ENCODE measurements at places on chromosomes 4 and X.

DNA sequence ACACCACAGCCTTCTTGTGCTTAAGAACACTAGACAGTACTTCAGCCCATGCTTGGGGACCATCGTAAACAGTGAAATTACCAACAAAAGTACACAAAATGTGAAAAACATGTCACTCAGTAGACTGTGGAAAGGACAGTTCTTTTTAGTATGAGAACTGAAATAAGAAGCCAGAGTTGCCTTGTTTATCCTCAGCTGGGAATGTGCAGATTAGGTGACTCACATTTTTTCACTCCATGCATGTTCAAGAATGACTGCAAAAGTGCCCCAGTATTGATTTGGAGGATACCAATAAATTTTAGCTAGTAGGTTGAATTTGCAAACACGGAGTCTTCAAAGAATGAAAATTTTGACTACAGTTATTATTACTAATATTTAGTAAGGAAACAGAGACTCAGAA, 23.1 kb upstream of the BMP3 start:
- DNase-seq = no peak

- DNase-seq = no peak
Measured at GRCh38 chrX:347351-348117, 28.9 kb upstream of the GTPBP6 start.

- DNase-seq = no peak
Measured at GRCh38 chr4:184807797-184808712, 17.7 kb downstream of the ACSL1 start.

DNA sequence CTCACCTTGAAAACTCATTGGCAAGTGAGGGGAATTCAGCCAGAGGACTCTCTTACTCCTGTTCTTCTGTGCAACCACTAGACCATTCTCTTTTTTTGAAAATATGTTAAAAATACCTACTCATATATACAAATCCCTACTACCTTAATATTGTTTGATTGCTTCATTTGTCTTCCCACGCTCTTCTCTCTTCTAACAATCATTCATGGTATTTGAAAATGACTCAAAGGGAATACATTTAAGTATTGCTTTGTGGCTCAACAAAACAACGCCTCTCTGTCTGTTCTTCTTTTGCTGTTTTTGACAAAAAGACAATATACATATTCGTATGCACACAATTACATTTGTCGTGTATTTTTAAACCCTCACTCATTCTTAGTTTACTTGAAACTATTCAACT, 589.4 kb downstream of the ANKRD50 start:
- no peak for DNase-seq

GRCh38 chr4:4670869-4671268, 129.0 kb upstream of the STX18 start:
- DNase-seq = no peak

DNA sequence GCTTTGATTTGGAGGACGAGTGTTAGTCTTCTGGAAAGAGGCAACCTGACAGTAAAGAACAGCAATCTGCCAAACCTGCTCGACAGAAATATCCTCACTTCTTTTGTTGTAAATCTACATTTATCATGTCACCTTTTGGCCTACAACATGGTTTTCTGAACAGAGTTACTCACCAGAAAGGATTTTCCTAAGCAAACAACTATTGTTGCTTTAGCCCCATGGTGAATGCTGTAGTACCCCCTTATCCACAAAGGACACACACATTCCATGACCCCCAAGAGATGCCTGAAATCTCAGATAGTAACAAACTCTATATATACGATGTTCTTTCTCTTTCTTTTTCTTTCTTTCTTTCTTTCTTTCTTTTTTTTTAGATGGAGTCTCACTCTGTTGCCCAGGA, 42.7 kb downstream of the TMEM150C start:
- DNase-seq = no peak

GRCh38 chrX:39470588-39471407, 627.0 kb downstream of the BCOR start:
- no peak for DNase-seq

- DNase-seq = no peak
Measured at GRCh38 chr4:169100670-169101101, 90.6 kb upstream of the CBR4 start.

GRCh38 chr4:53912766-53913497, 151.5 kb downstream of the CHIC2 start:
- no peak for DNase-seq

- no peak for DNase-seq
Measured at GRCh38 chrX:21155916-21156315, 218.3 kb upstream of the CNKSR2 start.

DNA sequence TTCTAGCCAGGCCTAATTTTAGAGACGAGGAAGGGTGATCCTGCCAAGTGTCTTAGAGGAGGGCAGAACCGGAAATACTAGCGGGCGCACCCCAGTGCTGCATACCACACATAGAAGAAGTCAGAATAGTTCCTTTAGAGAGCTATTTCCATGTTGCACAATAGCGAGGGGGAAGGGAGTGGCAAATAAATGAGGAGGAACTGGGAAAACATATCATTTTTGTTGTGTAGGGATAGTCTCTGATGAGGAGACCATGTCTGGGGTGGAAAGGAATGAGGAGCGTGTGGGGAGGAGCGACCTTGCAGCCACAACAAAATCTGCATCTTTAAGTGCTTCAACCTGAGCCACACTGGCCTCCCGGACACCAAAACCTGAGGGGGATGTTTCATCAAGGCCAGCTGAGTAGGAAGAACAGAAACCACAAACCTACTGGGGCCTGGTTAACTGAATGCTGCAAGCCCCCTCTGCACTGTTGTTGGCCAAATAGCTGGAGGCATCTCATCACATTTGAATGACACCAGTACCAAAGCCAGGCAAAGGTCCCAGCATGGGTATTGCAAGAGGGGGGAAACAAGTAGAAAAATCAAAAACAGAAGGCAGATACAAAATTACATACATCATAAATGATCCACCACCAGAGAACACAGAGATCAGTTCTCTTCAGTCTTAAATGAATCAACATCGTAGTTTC, 26.7 kb upstream of the C1QTNF7 start:
- no peak for DNase-seq

DNA sequence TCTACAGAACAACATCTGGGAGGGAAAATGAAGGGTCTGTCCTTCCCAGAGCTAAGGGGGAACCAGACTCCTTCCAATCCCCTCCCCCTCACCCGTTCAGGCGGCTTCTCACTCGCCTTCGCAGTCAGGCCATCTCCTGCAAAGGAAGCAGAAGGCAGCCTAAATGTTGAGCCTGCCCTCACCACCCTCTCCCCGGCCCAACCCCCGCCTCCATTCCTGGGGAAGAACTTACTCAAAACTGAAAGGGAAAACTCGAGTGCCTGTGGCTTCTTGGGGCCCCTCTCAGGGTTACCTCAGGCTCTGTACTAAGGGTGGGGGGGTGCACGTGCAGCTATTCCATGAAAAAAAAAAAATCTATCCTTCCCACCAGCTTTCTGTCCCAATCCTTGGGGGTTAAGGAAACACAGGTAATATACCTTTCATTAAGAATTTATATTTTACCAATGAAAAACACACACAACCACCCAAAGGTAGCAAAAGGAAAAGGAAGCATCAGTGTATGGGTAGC, 2.4 kb downstream of the ZMYM3 start:
- no peak for DNase-seq

GRCh38 chrX:6071731-6072130, 156.9 kb downstream of the NLGN4X start:
- DNase-seq = no peak

DNA sequence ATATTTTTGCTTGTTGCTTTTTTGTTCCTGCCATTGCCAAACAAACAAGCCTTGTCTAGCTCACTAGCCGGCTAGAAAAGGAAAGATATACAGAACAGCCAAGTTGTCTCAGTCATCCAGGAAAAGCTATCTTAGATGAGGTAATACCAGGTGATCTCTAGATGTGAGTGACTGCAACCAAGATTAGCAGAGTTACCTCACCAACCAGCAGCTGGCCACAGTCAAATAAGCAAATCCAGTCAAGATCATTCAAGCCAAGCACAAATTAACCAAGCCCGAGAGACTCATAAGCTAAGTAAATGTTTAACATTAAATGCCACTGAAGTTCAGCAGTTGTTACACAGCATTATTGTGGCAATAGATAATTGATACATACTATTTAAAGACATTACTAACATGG, 108.6 kb downstream of the CENPC start:
- DNase-seq = no peak

GRCh38 chr4:156962528-156962974, 9.0 kb downstream of the PDGFC start:
- no peak for DNase-seq

GRCh38 chrX:120794525-120794975, 81.1 kb downstream of the CT47B1 start:
- DNase-seq = no peak

GRCh38 chrX:131441033-131441432, 102.8 kb upstream of the OR13H1 start:
- DNase-seq = no peak

All from activated CD8-positive, alpha-beta memory T cell treated with anti-CD3 and anti-CD28 coated beads for 1 hour (primary cell).